Body of pancreas (tissue), 4 donors: ENCODE measurements at places on chromosomes 12 and 14.
A peak's percentile ranks its signal among the peaks of the same experiment; 100 is the strongest.

- no peak for DNase-seq
Measured at GRCh38 chr12:14562279-14562678, 5.4 kb downstream of the PLBD1 start.

- DNase-seq = peak; percentile 24
Measured at GRCh38 chr14:98633380-98633779, 638.6 kb downstream of the BCL11B start.

DNA sequence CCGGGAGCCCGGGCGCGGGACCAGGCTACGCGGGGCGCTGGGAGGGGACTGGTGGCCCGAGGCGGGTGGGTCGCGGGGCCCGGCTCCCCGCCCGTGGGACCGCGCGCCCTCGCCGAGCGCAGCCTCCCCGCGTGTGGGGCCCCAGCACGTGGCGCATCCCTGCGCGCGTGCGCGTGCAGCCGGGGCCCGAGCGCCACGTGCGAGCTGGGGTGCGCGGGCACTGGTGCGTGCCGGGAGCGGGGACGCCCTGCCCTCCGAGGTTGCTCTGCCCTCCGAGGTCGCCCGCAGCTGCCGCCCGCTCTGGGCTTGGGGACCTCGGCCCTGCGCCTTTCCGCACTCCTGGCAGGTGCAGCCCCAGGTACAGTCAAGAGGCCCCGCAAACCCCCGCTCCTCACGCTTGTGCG lies 365 bp upstream of the CCDC88C start:
- peak; percentile 68 for DNase-seq

DNA sequence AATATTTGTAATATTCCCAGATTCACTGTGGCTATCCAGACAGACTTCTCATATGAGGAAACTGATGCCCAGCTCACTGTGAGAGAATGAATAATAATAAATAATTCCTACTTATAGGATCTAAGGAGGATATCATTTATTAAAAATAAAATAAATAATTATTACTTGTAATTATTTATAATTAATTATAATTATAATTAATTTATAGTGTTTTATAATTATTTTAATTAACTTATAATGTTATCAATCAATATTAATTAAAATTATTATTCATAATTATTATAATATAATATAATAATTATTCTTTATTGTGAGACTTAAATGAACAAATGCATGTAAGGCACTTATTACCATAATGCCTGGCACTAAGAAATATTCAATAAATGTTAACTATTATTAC lies 192.8 kb downstream of the GALC start:
- no peak for DNase-seq
